Omental fat pad (tissue), 4 donors: ENCODE measurements at places on chromosomes 12 and 14.

GRCh38 chr12:84508851-84509260 lies 403.7 kb downstream of the SLC6A15 start:
- DNase-seq, result no peak

DNA sequence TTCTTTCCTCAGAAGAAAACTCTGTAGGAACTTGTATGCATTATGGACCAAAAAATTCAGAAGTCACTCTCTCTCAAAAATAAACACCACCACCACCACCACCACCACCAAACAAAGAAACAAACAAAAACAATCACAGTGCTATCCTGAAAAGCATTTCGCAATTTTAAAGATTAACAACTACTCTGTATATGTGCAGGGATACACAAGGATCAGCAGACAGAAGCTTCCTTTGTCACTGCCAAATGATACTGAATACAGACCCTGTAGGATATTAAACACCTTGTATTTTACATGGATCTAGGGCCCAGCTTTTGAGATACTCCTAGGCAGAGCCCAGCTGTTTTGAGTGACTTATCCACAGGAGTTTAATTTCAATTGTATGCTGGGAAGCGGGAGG lies 31.7 kb downstream of the ATP2B1 start:
- DNase-seq, result no peak

DNA sequence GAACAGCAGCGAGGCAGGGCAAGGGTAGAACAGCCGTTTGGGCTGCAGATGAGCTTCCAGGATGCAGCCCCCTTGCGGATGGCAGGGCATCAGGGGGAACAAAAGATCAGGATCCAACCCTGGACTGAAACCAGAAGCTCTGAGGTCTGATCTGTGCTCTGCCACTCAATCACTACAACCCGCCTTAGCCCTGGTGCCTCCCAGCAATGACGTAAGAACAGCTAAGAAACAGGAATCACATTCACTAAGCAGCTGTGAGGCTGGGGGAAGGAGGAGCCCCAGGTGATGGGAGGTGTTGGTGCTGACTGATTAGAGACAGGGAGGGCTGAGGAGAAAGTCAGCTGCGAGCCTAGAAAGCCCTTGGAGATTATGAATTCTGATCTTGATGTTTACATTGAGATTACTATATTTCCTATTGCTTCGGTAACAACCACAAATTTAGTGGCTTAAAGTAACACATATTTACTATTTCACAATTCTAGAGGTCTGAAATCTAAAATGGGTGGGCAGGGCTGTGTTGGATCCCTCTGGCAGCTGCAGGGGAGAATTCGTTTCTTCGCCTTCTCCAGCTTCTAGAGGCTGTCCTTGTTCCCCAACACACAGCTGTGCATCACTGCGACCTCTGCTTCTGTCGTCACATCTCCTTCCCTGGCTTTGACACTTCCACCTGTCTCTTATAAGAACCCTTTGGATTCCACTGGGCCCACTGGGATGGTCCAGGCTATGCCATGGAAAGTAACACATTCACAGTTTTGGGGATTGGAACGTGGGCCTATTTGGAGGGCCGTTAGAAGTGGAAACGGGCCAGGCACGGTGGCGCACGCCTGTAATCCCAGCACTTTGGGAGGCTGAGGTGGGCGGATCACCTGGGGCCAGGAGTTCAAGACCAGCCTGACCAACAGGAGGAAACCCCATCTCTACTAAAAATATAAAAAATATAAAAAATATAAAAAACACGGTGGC lies 6.1 kb upstream of the CD9 start:
- no peak for DNase-seq

- peak; percentile 78 for DNase-seq
These were observed 3.7 kb upstream of the SETD1B start for GRCh38 chr12:121799842-121800693.

GRCh38 chr14:33728010-33728498 lies 222.8 kb downstream of the EGLN3 start:
- no peak for DNase-seq

DNA sequence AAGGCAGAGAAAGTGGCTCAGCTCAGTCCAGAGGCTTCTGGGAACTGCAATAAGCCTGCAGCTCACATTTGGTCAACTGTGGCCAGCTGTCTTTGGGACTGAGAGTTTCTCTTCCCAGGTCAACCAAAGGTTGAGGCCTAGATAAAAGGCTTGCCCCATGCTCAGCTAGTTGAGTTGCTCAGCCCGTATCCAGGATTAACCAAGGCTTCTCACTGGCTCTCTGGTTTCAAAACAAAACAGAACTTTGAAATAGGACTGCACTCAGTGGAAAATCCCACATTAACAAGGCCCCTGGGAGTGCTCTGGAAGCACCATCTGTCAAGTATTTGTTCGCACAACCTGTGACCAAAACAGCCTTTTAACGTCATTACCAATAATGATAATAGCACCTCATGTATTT lies 40.3 kb upstream of the NUAK1 start:
- DNase-seq, result no peak

- no peak for DNase-seq
These were observed 32.7 kb downstream of the DAD1 start for GRCh38 chr14:22556021-22556989.

DNA sequence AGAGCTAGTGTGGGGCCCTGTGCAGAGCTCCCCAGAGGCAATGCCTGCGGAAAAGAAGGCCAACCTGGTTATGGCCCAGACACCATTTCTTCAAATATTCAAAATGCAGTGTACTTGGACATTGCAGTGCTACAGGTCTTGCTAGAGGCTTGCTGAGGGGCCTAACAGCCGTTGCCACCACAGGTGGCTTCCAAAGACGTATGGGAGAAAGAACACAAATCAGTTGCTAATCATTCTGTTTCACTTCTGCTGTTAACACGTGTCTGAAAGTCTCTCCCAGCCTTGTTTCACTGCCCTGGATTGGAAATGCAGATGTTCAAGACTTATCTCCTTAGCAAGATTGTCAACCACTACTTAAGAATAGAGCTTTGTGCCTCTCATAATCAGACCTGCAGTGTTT lies 925.9 kb downstream of the GALC start:
- DNase-seq, result no peak

GRCh38 chr14:49692811-49693734 lies at the start of gene KLHDC1:
TSS of gene KLHDC1 (plus strand) at chr14:49693120. CDS start at chr14:49693195, 75 bp downstream.
- peak; percentile 50 for DNase-seq
